ENCODE measurements at places on chromosomes 1 and 21. TPM values are rescaled to one million over a fixed set of nuclear protein-coding genes. Genes with fewer than 3 reads are reported as not detected.

The PRAMEF26 gene
- total RNA-seq = not detected

The PTPN14 gene
- total RNA-seq = 4.3 TPM

DNA sequence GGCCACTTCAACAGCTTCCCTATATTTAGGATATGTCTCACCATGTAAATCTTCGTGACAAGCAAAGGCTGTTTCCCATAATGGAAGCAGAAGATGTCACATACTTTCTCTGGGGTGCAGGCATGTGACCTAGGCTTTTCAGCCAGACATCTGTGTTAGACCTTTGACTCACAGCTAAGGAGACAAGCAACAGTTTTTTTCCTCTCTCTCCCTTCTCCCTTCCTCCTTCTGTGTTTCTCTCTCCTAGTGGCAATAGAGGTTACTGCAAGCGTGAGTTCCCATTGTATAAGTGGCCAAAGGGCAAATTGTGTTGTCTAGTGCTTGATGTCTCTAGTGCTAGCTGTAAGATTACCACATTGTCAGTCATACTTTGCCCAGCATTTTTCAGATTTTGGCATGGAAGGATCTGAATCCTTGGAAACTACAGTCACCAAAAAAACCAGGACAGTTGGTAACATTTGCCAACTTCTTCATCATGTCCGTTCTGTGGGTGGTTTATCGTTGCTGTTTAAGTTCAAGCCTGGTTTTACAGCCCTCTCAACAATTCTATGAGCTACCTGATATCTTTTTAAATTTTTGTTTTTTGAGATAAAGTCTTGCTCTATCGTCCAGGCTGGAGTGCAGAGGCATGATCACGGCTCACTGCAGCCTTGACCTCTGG is 44.4 kb upstream of the RABGAP1L start:
- DNase-seq = peak; percentile 40

The HFM1 gene
- total RNA-seq = not detected

DNA sequence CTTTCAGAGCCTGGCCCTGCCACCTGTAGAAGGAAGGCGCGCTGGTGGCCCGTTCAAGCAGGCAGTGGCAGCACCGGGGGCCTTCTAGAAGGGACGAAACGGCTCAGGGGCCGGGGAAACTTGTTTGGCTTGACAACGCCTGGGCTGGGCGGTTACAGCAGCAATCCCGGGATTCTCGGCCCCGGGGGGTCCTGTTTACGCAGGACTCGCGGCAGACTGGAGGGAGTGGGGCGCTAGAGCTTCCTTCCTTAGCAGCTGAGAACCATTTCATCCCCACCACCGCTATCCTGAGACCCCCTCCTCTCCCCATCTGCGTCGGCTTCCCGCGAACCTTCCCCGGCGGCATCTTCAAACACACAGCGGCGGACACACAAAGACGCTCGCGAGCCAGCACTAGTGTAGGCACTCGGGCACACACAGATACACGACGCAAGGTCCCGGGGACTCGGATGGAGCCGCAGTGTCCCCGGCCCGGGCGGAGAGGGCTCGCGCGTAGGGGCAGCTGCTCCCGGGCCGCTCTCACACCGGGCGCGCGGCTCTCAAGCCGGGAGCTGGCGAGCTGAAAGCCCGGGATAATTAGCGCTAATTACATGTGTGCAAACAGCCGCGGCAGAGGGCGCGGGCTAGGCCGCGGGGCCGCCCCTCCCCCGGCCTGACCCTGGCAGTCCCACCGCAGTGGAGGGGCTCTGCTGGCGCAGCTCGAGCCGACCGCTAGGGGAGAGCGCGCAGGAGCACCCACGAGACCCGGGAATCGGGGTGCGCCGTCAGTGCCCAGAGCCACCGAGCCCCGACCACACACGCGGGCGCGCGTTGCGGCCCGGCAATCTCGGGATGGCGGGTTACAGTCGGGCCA is 271.4 kb downstream of the FOXD2 start:
- DNase-seq = peak; percentile 36

The SLFNL1 gene
- total RNA-seq = 0.39 TPM

The FCAMR gene
- not detected for total RNA-seq

The SELENBP1 gene
- not detected for total RNA-seq

DNA sequence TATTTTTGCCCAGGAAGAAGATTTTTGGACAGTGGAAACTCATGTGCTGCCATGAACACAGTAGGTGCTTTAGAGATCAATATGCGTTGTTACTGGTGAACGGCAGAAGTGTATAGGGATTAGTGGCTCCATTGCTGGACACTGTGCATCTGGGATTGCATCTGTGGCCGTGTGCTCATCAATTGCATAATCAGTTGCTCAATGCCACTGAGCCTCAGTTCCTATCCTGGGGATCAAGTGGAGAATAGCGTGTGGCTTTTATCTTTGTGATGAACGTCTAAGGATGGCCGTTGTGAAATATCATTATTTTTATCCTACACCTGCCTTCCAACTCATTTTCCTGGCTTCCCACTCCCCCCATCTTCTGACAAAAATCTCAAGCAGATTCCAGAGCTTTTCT is 5.4 kb downstream of the TNN start:
- no peak for DNase-seq

DNA sequence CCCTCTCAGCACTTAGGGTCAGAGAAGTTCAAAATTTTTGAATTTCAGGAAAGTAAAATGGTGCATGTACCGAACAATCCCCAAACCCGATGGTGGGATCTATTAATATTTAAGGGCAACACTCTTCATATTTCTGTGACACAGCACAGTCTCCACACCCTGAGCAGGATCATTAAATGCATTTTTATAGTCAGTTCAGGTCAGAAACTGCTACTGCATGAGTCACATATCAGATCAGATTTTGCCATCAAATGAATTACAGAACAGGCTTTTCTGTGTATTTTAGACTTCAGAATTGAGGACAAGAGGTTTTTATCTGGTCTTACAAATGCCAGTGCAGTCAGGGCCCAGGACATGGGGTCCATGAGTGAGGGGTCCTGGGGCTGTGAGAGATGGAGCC is 79.2 kb downstream of the RIPK4 start:
- DNase-seq = no peak

GRCh38 chr1:14980621-14981218 is 172.8 kb upstream of the TMEM51 start:
- no peak for DNase-seq

The NMNAT2 gene
- not detected for total RNA-seq

DNA sequence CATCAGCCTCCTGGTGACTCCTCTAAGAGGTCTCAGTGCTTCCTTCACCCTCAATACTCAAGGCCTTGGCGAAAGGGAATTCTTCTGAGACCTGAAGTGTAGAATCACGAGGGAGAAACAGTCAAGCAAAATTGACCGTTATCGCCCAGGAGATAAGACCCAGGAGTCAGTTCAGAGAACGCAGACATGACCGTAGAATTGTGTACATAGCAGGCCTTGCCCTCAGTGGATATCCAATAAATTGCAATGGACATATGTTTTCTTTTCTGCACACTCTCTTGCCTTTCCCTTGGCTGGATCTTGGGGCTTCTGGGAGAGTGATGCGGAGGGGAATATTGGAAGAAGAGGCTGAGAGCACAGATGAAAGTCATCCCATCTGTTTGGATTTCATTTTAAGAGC is 15.7 kb upstream of the ETS2 start:
- no peak for DNase-seq

DNA sequence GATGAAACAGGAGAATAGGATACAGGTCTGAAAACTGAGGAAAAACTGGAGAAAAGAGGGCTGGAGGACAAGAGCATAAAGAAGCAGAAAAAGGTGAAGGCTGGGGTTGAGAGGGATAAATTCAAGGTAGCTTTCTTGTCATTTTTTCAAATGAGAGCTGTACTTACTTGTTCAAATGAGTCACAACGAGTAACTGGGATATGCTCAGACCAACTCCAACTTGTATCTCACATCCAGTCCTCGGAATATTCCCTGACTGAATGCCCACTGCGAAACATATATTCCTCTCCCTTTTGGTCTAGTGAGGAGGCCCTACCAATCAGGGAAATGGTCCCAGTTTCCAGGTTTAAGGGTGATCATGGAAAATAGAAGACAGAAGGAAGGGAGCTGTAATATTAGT is 343.4 kb downstream of the HHIPL2 start:
- DNase-seq = no peak

The ZNF644 gene
- total RNA-seq = 72.5 TPM

The FLG2 gene
- not detected for total RNA-seq

The CD101 gene
- total RNA-seq = 1.3 TPM

DNA sequence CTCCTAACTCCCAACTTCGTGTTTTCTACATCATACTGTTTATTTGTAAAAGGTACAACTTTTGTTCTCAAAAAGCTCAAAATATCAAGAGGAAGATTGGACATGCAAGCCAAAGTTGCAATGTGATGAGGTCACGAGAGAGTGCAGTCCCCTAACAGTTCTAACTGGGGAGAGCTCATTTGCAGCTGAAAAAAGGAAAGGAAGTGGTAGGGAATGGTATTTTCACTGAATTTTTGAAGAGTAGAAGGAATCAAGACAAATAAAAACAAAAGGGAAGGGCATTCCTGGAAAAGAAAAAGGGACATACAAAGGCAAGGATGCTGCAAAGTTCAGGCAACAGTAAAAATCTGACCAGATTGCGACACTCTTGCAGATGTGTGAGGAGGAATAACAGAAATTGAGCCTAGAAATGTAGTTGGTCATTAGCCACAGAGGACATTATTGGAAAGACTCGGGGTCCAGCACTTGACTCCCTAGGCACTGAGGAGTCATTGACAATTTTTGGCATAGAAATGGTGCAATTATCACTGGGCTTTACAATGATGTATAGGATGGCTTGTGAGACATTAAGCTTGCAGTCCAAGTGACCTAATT is 67.9 kb downstream of the TBX15 start:
- DNase-seq = no peak

GRCh38 chr1:59028048-59028447 is 244.2 kb upstream of the JUN start:
- DNase-seq = no peak

DNA sequence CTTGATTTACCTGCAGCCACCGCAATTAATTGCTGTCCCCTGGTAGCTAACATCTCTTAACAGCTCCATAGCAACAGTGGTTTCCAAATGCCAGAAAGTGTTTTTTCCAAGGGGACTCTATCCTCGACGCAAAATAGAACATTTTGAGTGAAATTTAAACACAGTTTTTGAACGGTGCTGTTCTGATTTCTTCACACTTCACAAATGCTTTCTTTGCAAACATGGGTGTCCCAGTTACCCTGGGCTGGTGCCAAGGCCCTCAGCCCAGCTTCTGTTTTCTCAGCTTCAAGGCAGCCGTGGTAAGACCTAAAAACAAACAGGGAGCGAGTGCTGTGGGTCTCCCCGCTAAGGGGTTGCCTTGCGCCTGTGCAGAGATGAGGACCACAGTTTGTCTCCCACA is 147.3 kb upstream of the VAMP3 start:
- no peak for DNase-seq

- no peak for DNase-seq
These were observed 13.4 kb downstream of the RNF11 start for GRCh38 chr1:51249445-51249844.

- no peak for DNase-seq
These were observed 29.3 kb downstream of the IFNGR2 start for GRCh38 chr21:33432496-33432895.

The RHOU gene
- 4.3 TPM for total RNA-seq

DNA sequence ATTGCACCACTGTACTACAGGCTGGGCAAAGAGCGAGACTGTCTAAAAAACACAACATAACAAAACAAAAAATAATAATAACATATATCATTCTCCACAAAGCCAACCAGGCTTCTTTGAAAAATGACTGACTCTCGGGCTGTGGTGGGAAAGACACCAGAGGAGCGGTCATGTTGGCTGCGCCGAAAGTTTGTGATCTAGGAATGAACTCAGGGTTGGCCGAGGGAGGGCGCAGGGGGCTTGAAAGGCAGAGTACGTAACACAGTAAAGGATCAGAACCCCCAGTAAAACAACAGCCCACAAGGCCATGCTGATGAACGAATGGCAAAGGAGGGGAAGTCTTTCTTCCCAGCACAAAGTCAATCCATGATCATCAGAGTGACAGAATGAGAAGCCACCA is 4.7 kb downstream of the SLC35E2B start:
- DNase-seq = no peak

- no peak for DNase-seq
These were observed 18.5 kb downstream of the OBSCN start for GRCh38 chr1:228226141-228226874.

The SPRR3 gene
- total RNA-seq = not detected

- no peak for DNase-seq
These were observed 135.7 kb upstream of the PROX1 start for GRCh38 chr1:213852107-213852506.

The GPR161 gene
- 0.53 TPM for total RNA-seq

DNA sequence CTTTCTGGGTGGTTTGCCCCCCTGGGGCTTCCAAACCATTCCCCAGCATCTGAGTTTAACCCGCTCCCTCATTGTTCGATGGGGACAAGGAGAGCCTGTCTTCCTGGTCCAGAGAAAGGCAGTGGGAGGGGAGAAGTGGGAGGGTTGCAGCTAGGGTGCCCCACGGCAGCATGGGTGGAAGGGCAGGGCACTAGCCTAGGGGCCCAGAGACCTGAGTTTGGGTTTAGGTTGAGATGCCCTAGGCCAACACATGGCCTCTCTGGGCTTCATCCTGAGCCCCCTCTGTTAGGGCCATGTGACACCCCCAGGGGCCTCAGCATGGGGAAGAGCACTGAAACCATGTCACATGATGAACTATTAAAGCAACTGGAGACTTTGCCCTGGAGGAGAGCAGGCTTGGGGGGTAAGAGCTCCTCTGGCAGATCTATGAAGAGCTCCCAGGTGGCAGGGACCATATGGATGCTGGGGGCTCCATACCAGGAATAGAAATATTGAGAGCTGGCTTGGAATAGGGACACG is 9.7 kb upstream of the RUNX3 start:
- no peak for DNase-seq

GRCh38 chr1:214143006-214143992 is 137.7 kb upstream of the SMYD2 start:
- DNase-seq = no peak

GRCh38 chr1:17089506-17089905 is 29.7 kb downstream of the PADI2 start:
- no peak for DNase-seq

- DNase-seq = no peak
These were observed 133.8 kb upstream of the F3 start for GRCh38 chr1:94675373-94675772.

The S100A7A gene
- total RNA-seq = not detected

- no peak for DNase-seq
These were observed 120.1 kb downstream of the CLIC6 start for GRCh38 chr21:34788879-34789278.

DNA sequence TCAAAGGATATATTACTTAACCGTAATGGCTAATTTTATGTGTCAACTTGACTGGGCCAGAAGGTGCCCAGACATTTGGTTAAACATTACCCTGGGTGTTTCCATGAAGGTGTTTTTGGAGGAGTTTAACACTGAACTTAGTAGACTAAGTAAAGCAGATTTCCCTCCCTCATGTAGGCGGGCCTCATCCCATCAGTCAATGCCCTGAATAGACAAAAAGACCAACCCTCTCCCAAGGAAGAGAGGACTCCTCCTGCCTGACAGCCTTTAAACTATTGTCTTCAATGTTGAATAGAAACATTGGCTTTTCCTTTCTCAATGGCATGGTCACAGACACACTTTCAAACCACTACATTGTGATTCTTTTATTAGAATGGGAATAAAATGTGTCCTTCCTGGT is 121.9 kb downstream of the SETD4 start:
- DNase-seq = no peak

The KRTAP7-1 gene
- not detected for total RNA-seq
